ENCODE measurements at places on chromosomes 5 and 9. TPM values are rescaled to one million over a fixed set of nuclear protein-coding genes. Genes with fewer than 3 reads are reported as not detected.
A peak's percentile ranks its signal among the peaks of the same experiment; 100 is the strongest.

GRCh38 chr5:144644317-144644716 lies 473.6 kb downstream of the KCTD16 start:
- H3K4me1 ChIP-seq: no peaks in the 10 kb centered on the region
- no peaks in the 10 kb centered on the region for H3K27me3 ChIP-seq
- DNase-seq: no peak
- no peaks in the 10 kb centered on the region for H3K36me3 ChIP-seq

The SLCO6A1 gene
- total RNA-seq: not detected

The FBLL1 gene
- total RNA-seq: not detected

- H3K27me3 ChIP-seq: peaks cover 7% of the 10 kb centered on the region
- H3K4me3 ChIP-seq: no peak overlapping the region
- no peak for DNase-seq
- no peaks in the 10 kb centered on the region for H3K36me3 ChIP-seq
- no peak overlapping the region for H3K27ac ChIP-seq
- peaks cover 6% of the 10 kb centered on the region for H3K4me1 ChIP-seq
Observed at GRCh38 chr9:135409286-135410200, 70.0 kb upstream of the PPP1R26 start.

GRCh38 chr5:113660706-113661250 lies 147.3 kb downstream of the YTHDC2 start:
- no peak overlapping the region for H3K4me3 ChIP-seq
- DNase-seq: no peak
- no peaks in the 10 kb centered on the region for H3K4me1 ChIP-seq
- no peaks in the 10 kb centered on the region for H3K36me3 ChIP-seq
- no peak overlapping the region for H3K27ac ChIP-seq
- H3K27me3 ChIP-seq: no peaks in the 10 kb centered on the region

DNA sequence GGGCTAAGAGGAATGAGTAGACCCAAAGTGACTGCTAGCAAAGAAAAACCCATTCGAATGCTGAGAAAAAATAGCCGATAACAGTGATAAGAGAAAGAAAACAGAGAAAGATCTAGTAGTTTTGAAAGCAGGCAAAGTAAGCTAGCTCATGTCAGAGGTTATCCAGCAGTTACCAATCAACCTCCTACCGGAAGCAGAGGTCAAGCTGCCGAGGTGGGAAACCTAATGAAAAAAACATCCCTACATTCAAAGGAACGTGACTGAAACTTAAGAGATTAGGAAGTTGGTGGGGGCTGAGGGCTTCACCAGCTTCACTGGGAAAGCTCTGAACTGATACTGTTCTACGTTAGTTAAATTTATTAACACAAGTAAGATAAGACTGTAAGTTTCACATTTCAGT lies 32.6 kb downstream of the SSBP2 start:
- no peak overlapping the region for H3K27ac ChIP-seq
- H3K4me1 ChIP-seq: peaks cover 14% of the 10 kb centered on the region
- no peaks in the 10 kb centered on the region for H3K27me3 ChIP-seq
- no peak for DNase-seq
- no peaks in the 10 kb centered on the region for H3K36me3 ChIP-seq

GRCh38 chr5:122192497-122193496 lies 63.5 kb downstream of the ZNF474 start:
- no peak overlapping the region for H3K4me3 ChIP-seq
- H3K27me3 ChIP-seq: no peaks in the 10 kb centered on the region
- H3K4me1 ChIP-seq: peaks cover 2% of the 10 kb centered on the region
- H3K36me3 ChIP-seq: no peaks in the 10 kb centered on the region
- DNase-seq: no peak

The C6 gene
- 106 TPM for total RNA-seq

The NTNG2 gene
- total RNA-seq: 3.2 TPM

- no peak overlapping the region for H3K27ac ChIP-seq
- no peaks in the 10 kb centered on the region for H3K36me3 ChIP-seq
- DNase-seq: no peak
- H3K27me3 ChIP-seq: no peaks in the 10 kb centered on the region
- H3K4me1 ChIP-seq: no peaks in the 10 kb centered on the region
- no peak overlapping the region for H3K4me3 ChIP-seq
Observed at GRCh38 chr5:173786286-173787187, 101.6 kb upstream of the CPEB4 start.

GRCh38 chr9:11319538-11319937 lies 706.7 kb upstream of the PTPRD start:
- DNase-seq: no peak
- no peak overlapping the region for H3K27ac ChIP-seq
- H3K4me3 ChIP-seq: no peak overlapping the region
- H3K27me3 ChIP-seq: no peaks in the 10 kb centered on the region
- H3K36me3 ChIP-seq: no peaks in the 10 kb centered on the region

- no peaks in the 10 kb centered on the region for H3K4me1 ChIP-seq
- H3K4me3 ChIP-seq: no peak overlapping the region
- H3K27ac ChIP-seq: no peak overlapping the region
- H3K36me3 ChIP-seq: no peaks in the 10 kb centered on the region
Observed at GRCh38 chr5:59956130-59956783, 62.7 kb upstream of the PDE4D start.

DNA sequence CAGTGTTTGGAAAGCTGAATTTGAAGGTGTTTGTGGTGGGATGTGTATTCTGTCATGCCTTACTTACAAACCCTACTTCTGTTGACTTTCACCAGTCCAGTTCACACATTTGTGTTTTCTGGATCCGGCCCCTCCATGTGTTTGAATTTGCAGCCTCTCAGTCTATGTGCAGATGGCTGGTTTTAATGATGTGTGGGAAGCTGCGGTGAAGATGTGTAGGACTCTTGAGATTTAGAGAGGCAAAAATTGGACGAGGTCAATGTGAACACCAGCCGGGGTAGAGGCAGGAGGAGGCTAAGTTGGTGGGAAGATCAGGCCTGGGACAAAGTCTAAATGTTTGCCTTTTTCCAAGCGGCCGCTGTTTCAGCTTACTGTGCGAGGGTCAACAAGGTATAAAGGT lies 115.4 kb upstream of the KLF9 start:
- H3K27me3 ChIP-seq: no peaks in the 10 kb centered on the region
- DNase-seq: no peak
- no peaks in the 10 kb centered on the region for H3K4me1 ChIP-seq

DNA sequence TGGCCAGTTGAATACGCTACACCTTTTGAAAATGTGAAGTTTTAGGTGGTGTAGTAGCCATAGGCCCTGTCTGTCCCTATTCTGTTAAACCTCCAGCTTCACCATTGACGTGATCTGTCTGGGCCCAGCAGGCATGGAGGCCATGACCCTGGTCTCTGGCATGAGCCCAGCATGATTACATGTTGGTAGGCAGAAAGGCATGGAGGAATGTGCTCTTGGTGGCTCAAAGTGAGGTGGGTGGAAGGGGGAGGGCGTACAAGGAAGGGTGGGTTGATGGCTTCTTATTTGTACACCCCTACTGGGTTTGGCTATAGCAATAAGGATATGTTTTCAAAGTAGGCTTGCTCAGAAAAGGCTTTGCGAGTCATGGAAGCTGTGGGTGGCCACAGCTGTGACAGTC lies 23.7 kb downstream of the RALGPS1 start:
- no peaks in the 10 kb centered on the region for H3K4me1 ChIP-seq
- no peak overlapping the region for H3K4me3 ChIP-seq
- H3K27me3 ChIP-seq: no peaks in the 10 kb centered on the region
- no peak overlapping the region for H3K27ac ChIP-seq
- H3K36me3 ChIP-seq: no peaks in the 10 kb centered on the region

The PLPP7 gene
- total RNA-seq: 128 TPM

- H3K4me3 ChIP-seq: no peak overlapping the region
- H3K27me3 ChIP-seq: no peaks in the 10 kb centered on the region
- H3K36me3 ChIP-seq: no peaks in the 10 kb centered on the region
- H3K27ac ChIP-seq: no peak overlapping the region
- H3K4me1 ChIP-seq: no peaks in the 10 kb centered on the region
Observed at GRCh38 chr5:34863946-34864345, 25.0 kb downstream of the TTC23L start.

The COL15A1 gene
- total RNA-seq: 37.5 TPM

DNA sequence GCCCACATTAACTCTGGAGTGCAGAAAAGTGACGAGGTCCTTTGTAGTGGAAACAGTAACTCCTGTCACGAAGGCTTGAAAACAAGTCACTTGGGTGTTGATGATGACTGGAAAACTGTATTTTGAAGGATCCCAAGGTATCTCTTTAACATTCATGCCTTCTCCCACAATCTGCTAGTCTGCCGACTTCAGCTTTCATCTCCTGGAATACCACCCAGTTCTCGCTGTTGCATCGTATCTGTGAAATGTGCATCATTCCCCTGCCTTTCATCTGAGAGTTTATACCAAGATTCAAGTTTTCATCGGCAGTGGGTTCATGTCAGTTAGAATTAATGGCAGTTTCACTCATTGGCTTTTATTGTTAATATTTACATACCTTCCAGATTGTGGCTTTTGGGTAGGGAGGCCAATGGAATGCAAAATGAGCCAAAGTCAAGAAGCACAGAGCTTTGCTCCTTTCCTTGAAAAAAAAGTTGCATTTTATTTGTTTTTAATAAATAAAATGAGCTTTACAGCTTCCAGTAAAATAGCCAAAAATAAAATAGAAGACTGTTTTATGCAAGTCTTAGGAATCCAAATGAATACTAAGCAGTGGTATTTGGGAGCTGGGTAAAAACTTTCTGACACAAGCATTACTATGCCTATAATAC lies 575.2 kb upstream of the WWC1 start:
- H3K4me1 ChIP-seq: no peaks in the 10 kb centered on the region
- no peak for DNase-seq
- no peaks in the 10 kb centered on the region for H3K27me3 ChIP-seq

The IRX2 gene
- 0.27 TPM for total RNA-seq

The NR5A1 gene
- total RNA-seq: not detected

The ANKRD31 gene
- total RNA-seq: not detected

The PAEP gene
- total RNA-seq: not detected

The FOXD1 gene
- total RNA-seq: not detected

The MXD3 gene
- total RNA-seq: 3.1 TPM

DNA sequence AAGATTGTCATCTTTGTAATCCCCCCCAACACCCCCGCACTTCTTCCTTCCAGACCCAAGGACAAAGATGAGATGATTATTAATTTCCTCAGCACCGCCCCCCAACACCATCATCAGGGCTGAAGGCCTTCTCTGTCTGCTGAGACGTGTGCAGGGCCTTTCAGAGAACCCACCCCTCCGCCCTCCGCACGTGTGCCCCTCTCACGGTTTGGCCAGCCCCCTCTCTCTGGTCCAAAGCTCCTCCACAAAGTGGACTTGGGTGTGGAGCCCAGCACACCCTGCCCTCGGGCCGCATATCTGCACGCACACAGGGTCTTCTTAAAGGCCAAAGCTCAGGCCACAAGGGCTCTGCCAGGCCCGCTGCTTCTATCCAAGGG lies 32.0 kb downstream of the PAX5 start:
- H3K27me3 ChIP-seq: peaks cover 69% of the 10 kb centered on the region
- H3K4me1 ChIP-seq: no peaks in the 10 kb centered on the region
- no peak for DNase-seq
- no peaks in the 10 kb centered on the region for H3K36me3 ChIP-seq

GRCh38 chr5:52725808-52726207 lies 61.9 kb upstream of the ITGA1 start:
- H3K36me3 ChIP-seq: no peaks in the 10 kb centered on the region
- H3K4me3 ChIP-seq: no peak overlapping the region
- no peaks in the 10 kb centered on the region for H3K27me3 ChIP-seq
- DNase-seq: peak; percentile 64

GRCh38 chr5:73183481-73183891 lies 10.5 kb downstream of the TMEM174 start:
- H3K36me3 ChIP-seq: no peaks in the 10 kb centered on the region
- no peak for DNase-seq
- no peak overlapping the region for H3K4me3 ChIP-seq
- no peak overlapping the region for H3K27ac ChIP-seq
- no peaks in the 10 kb centered on the region for H3K4me1 ChIP-seq
- H3K27me3 ChIP-seq: peaks cover 19% of the 10 kb centered on the region

GRCh38 chr9:134518004-134518606 lies 123.5 kb upstream of the COL5A1 start:
- DNase-seq: peak; percentile 69
- no peak overlapping the region for H3K4me3 ChIP-seq
- H3K27ac ChIP-seq: no peak overlapping the region
- H3K36me3 ChIP-seq: no peaks in the 10 kb centered on the region
- H3K4me1 ChIP-seq: no peaks in the 10 kb centered on the region
- H3K27me3 ChIP-seq: no peaks in the 10 kb centered on the region

GRCh38 chr5:68372161-68372560 lies 156.6 kb downstream of the PIK3R1 start:
- no peaks in the 10 kb centered on the region for H3K27me3 ChIP-seq
- no peaks in the 10 kb centered on the region for H3K4me1 ChIP-seq
- H3K4me3 ChIP-seq: no peak overlapping the region
- DNase-seq: no peak
- no peaks in the 10 kb centered on the region for H3K36me3 ChIP-seq

The PCDHGA1 gene
- total RNA-seq: 4.2 TPM

The PCDHA12 gene
- not detected for total RNA-seq

The FAM151B gene
- total RNA-seq: 1.7 TPM

The GLIPR2 gene
- total RNA-seq: 14.0 TPM

The FPGS gene
- 41.2 TPM for total RNA-seq

- no peak overlapping the region for H3K4me3 ChIP-seq
- no peaks in the 10 kb centered on the region for H3K27me3 ChIP-seq
- H3K36me3 ChIP-seq: no peaks in the 10 kb centered on the region
- H3K27ac ChIP-seq: no peak overlapping the region
- no peaks in the 10 kb centered on the region for H3K4me1 ChIP-seq
Observed at GRCh38 chr5:120252839-120253238, 211.3 kb upstream of the PRR16 start.

- no peaks in the 10 kb centered on the region for H3K36me3 ChIP-seq
- peak; percentile 66 for DNase-seq
- H3K27me3 ChIP-seq: no peaks in the 10 kb centered on the region
- no peak overlapping the region for H3K4me3 ChIP-seq
Observed at GRCh38 chr5:153678617-153679329, 188.3 kb downstream of the GRIA1 start.

GRCh38 chr9:133362359-133363044 lies 6.2 kb downstream of the SURF2 start:
- H3K36me3 ChIP-seq: no peaks in the 10 kb centered on the region
- no peak overlapping the region for H3K27ac ChIP-seq
- H3K4me3 ChIP-seq: no peak overlapping the region
- peaks cover 9% of the 10 kb centered on the region for H3K4me1 ChIP-seq
- DNase-seq: no peak

The STING1 gene
- total RNA-seq: 53.8 TPM

GRCh38 chr9:129131300-129132145 lies 20.3 kb downstream of the PTPA start:
- peaks cover 78% of the 10 kb centered on the region for H3K36me3 ChIP-seq
- no peaks in the 10 kb centered on the region for H3K4me1 ChIP-seq
- H3K4me3 ChIP-seq: no peak overlapping the region
- H3K27ac ChIP-seq: no peak overlapping the region

Data from heart left ventricle (tissue), 16 donors.